Prostate gland (tissue), 2 donors: ENCODE measurements at places on chromosomes 7 and 10.

- DNase-seq = no peak
Measured at GRCh38 chr7:131130324-131130723, 197.4 kb upstream of the MKLN1 start.

DNA sequence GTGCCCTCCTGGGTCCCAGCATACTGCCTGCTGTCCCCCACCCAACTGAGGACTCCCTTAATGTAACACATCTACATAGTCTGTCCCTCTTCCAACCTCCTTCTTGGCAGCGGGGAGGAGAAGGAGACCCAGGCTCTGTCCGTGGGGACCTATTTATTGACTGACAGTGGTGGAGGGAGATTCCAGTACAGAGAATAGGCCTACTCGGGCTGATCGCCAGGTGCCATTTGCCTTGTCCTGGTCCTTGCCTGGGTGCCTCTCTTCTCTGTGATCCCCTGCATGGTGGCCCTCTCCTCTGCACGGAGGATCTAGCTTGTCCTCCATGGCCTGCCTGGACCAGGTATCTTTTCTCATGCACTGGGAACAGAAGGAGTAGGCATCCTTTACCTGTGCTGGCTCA is 17.0 kb downstream of the GHRHR start:
- DNase-seq = no peak

- no peak for DNase-seq
Measured at GRCh38 chr10:130771491-130771946, 540.0 kb downstream of the TCERG1L start.

GRCh38 chr7:69599955-69600709 is 1.9 kb downstream of the AUTS2 start:
- DNase-seq = peak; percentile 13

GRCh38 chr7:99374111-99375064 is at the start of gene ARPC1B:
Gene ARPC1B (plus strand): TSS chr7:99374730. CDS start chr7:99385715, 10,985 bp downstream.
- peak; percentile 49 for DNase-seq

- DNase-seq = no peak
Measured at GRCh38 chr7:44064791-44065430, 456 bp downstream of the PGAM2 start.

- DNase-seq = no peak
Measured at GRCh38 chr7:20220921-20221547, 3.9 kb upstream of the MACC1 start.

- no peak for DNase-seq
Measured at GRCh38 chr10:61793760-61794703, 107.5 kb upstream of the ARID5B start.

GRCh38 chr7:45416846-45417245 is 157.3 kb upstream of the ADCY1 start:
- no peak for DNase-seq

DNA sequence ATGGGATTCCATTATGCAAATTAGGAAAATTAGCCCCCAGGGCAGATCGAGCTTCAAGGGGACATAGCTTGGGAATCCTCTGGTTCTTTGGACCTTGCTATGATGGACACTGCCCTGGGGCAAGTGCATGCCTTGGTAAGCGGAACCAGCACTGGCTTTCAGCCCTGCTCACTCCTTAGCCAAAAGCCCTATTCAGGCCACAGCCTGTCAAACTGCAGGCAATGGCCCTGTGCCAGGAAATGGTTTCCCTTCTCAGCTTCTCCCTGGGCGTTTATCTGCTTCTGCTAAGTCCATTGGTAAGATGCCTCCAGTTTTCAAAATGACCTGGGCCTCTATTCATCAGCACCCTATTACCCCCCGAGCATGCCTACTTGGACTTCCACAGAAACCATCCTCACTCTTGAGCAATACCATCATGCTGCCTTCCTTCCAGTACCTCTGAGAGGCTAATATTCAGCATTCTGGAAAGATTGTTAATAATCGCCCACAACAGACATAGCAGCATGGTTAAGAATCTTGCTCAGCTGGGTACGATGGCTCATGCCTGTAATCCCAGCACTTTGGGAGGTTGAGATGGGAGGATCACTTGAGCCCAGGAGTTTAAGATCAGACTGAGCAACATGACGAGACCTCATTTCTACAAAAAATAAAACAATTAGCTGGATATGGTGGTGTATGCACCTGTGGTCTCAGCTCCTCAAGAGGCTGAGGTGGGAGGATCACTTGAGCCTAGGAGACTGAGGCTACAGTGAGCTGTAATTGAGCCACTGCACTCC is 918.6 kb upstream of the AUTS2 start:
- DNase-seq = no peak

DNA sequence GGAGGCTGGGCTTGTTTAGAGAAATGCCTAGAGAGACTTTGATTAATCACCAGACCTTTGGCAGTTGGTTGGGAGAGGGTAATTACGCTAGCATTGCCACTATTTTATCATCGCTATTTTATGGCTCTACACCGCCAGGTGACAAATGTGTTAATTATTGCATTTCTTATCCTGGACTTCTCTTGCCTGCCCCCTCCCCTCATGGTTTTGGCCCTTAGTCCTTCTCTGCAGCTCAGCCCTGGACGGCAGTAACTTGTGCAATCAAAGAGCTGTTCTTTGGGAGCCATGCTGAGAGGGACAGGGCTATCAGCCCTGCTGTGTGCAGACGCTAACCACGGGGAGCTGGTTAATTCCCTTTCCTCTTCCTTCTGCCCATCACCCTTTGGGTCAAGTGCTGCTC is 585.0 kb downstream of the AUTS2 start:
- no peak for DNase-seq

DNA sequence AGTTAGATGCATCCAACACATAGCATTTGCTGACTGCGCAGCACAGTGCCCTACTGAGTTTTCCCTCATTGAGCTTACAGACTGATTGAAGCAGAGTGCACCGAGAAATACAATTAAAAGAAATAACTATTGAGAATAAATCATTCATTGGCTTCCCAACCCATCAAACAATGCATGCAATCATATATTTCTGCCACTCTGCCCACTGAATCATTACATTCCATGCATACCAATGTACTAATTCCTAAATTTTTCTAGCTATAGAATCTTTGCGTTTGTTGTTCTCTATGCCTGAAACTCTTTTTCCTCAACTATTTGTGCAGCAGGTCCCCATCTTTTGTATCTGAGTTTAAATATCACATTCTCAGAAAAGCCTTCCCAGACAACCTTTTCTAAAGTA is 783.8 kb downstream of the SORCS1 start:
- DNase-seq = no peak

DNA sequence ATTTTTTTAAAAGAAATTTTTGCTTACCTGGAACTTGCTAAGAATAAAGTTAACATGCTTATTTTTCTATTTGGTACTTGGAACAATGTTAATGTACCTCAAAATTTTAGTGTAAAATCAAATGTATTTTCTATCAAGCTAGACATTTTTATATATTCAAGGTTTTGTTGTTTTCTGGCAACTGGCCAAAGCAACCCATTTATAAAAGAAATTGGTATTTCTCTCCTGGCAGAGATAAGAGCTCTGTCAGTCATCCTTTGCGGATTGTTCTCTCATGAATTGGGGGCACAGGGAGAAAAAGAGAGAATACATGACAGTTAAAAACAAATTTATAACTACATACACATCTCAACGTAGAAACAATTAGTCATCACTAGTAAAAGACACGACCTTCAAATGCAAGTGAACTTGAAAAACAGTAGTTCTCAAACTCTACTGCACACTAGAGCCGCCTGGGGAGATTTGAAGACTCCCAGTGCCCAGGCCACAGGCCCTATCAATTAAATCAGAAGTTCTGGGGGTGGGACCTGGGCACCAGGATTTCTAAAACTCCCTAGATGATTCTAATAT is 152.4 kb upstream of the LAMB4 start:
- no peak for DNase-seq

GRCh38 chr7:128360359-128360678 is 1.2 kb downstream of the PRRT4 start:
- DNase-seq = no peak
